ENCODE measurements at places on chromosomes 12 and 14.
A peak's percentile ranks its signal among the peaks of the same experiment; 100 is the strongest.

DNA sequence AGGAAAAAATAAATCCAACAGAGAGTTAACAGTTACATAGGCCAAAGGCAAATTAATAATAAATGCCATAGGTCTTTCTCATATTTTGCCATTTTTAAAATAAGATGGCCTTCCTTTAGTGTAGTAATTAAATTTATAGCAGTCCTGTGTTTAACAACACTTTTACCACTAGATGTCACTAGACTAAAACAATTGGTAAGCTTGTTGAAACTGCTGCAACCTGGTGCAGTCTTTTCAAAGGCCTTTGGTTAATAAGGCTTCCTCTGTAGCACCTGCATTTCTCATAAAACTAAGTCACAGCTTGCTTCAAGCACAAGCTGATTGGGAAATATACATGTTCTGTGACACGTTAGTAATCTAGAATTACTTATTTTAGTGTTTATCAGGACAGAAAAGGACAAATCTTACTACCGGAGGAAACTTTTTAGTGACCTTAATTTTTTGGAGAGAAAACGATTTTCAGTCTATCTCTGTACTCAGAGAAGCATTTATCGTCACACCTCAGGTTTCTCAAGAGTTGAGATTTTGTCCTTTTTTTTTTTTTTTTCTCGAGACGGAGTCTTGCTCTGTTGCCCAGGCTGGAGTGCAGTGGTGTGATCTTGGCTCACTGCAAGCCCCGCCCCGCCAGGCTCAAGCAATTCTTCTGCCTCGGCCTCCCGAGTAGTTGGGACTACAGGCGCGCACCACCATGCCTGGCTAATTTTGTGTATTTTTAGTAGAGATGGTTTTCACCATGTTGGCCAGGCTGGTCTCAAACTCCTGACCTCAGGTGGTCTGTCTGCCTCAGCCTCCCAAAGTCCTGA is 20.0 kb downstream of the BORCS5 start:
- DNase-seq: peak; percentile 67

DNA sequence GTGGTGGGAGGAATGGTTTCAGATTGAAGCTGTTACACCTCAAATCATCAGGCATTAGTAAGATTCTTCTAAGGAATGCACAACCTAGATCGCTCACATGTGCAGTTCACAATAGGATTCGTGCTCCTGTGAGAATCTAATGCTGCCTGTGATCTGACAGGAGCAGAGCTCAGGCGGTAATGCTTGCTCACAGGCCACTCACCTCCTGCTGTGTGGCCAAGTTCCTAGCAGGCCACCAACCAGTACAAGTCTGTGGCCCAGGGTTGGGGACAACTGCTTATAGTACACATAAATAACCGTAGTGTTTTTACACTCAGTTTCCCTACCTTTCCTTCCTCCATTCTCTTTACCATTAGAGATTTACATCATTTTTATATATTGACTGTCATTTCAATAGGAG is 121.4 kb downstream of the SLCO1B3 start:
- no peak for DNase-seq

GRCh38 chr12:69872804-69873203 is 47.8 kb downstream of the MYRFL start:
- no peak for DNase-seq

- DNase-seq: no peak
Observed at GRCh38 chr12:22333713-22334409, 646 bp downstream of the ST8SIA1 start.

DNA sequence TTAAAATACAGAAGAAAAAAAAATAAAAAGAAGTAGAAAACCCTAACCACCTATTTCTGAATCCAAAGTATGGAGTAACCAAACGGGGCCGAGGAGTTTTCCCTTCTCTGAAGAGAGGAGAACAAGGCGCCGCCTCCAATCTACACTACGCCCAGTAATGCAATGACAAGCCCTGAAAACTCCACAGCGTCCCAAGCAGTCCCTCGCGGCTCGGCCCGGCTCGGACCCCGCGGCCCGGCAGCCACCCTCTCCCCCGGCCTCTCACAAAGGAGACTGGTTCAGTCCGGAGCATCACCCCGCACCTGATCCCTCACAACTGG is 371 bp downstream of the CHD8 start:
- no peak for DNase-seq

GRCh38 chr14:88829188-88829587 is 4.7 kb downstream of the TTC8 start:
- DNase-seq: no peak

GRCh38 chr12:76537923-76538322 is 21.6 kb downstream of the OSBPL8 start:
- no peak for DNase-seq

DNA sequence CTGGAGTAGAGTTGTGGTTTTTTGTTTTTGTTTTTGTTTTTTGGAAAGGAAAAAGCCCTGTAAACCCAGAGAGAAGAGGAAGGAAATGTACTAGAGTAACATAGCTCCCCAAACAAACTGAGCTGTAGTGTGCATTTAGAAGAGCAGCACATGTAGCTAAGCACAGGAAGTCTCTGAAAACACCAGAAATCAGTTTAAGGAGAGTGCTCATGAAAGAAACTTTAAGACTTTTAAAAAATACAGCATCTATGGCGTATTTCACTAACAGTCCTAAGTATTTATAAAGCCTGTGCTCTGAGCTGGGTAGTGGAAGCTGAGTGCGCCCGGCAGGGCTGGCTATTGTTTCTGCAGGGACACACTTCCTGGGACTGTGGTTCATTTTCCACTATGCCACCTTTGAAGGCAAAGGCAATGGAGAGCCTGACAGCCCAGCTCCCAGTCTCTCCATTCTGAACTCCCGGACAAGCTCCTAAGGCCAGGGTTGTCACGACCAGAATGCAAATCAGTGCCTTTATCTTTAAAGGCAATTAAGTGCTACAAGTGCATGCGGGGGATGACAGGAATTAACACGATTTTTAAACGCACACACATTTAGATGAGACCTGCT is 45.4 kb downstream of the NIN start:
- DNase-seq: no peak

DNA sequence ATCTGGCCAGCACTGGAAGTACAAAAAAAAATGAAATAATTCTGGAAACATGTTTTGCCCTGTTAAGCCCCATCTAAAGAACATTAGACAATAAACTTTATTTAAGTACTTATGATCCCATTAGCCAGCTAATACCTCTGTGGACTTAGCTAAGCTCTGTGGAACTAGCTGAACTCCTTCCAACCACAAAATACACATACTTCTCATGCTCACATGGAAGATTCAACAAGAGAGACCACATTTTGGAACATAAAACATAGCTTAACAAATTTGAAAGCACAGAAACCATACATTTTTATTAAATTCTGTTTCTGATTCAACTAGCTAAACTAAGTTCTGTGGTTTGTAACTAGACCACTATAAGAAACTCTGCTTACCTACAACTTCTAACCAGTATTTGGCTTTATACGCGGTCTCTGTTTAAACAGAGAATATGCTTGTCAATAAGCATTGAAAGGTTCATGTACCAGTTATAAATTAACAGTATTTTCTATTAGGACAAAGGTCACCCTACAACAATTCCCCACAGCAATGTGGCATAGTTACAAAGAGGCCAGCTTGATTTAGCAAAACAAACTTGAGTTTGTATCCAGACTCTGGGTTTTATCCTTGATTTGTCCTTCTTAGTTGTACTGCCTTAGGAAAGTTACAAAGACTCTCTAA is 300.1 kb downstream of the C12orf50 start:
- no peak for DNase-seq

- DNase-seq: no peak
Observed at GRCh38 chr12:92505254-92506231, 197.2 kb upstream of the PLEKHG7 start.

DNA sequence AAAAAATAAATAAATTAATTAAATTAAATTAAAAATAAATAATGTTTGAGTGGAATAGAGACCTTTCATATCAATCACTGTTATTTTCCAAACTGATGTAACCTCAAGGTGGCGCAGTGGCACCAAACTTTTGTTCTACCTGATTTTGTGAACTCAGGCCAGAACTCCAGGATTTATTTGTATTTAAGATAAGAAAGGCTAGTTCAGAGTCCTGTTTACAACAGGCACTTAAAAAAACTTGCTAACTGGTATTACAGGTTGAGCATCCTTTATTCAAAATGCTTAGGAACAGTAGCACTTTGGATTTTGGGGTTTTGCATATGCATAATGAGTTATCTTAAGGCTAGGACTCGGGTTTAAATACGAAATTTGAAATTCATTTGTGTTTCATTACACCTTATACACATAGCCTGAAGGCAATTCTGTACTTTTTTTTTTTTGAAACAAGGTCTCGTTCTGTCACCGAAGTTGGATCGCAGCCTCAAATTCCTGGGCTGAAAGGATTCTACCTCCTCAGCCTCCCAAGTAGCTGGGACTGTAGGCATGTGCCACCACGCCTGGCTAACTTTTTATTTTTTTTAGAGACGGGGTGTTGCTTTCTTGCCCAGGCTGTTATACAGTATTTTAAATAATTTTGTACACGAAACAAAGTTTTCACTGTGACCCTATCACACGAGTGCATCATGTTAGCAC is 32.4 kb downstream of the YY1 start:
- no peak for DNase-seq

- no peak for DNase-seq
Observed at GRCh38 chr12:88615490-88615889, 35.2 kb upstream of the KITLG start.

DNA sequence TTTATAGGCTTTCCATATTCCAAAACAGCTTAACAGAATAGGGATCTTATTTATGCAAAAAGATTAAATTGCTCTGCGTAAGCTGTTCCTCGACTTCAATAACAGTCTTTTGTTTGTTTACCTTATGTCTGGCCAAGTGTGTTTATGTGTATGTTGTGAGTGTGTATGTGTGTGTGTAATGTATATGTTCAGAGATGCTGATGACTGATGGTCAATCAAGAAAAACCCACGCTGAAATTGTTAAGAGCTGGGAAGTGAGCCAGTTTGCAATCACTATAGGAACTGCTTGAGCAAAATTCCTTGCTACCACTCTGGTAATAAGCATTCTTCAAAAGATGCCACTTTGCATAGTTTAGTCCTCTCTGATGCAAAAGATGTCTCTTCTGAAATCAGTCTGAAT is 59.6 kb downstream of the PRKD1 start:
- DNase-seq: no peak

DNA sequence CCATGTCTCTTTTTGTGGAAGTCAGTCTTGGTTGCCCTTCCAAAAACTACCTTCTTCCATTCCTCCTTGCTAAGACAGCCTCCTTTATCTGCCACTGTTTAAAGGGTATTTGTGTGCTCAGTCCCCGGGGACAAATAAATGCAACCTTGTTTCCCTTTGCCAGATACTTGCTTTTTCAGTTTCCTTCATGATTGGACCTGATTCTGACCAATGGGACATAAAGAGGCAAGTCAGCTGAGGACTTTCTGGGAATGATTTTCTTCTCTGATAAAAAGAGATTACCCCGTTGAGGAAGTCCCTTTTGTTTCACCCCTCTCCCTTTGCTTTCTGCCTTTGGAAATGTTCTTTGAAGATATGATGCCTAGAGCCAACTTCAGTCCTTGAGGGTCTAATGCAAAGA is 7.4 kb upstream of the TUBA1B start:
- DNase-seq: no peak

- DNase-seq: no peak
Observed at GRCh38 chr14:77457115-77457521, 283 bp downstream of the VIPAS39 start.

DNA sequence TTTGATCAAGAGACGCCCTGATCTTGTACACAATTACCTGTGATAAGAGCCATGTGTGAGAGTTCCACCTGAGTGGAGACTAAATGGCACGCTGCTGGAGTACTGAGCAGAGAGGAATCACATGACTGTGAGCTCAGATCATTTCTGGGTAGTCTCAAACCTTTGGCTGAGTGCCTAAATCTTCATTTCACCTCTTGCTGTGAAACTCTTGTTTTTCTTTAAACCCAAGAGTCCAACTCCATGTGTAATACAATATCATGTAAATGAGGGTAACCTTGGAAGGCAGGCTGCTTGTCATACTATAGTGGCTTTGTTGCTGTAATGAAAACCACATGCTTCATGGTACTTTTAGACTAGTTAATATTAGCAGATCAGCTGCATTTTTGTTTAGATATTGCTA is 156.9 kb downstream of the CAND1 start:
- no peak for DNase-seq

- DNase-seq: peak; percentile 64
Observed at GRCh38 chr14:101791919-101792572, 30.5 kb downstream of the PPP2R5C start.

- DNase-seq: no peak
Observed at GRCh38 chr12:107159384-107159900, 66.1 kb upstream of the CRY1 start.

DNA sequence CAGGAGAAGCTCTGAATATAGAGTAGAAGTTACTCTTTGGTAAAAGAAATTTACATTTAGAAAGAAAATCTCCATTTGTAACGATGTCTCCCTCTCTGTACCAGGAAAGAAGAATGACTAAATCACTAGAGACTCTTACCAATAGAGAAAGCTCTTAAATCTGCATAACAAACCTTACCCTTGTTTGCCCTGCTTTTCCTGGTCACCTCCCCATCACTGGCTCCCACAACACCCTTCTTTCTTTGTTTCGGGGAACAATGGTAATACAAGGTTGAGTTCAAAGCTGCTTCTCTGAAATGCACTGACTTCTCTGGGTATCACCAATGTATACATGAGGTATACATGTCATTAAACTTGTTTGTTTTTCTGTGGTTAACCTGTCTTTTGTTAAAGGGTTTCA is 351.1 kb upstream of the FLRT2 start:
- DNase-seq: no peak
